Stimulated activated CD8-positive, alpha-beta memory T cell treated with anti-CD3 and anti-CD28 coated beads, Interleukin-4, amount 100 ng/mL, for 4 hours (primary cell): ENCODE measurements at places on chromosomes 5 and 9.
A peak's percentile ranks its signal among the peaks of the same experiment; 100 is the strongest.

DNA sequence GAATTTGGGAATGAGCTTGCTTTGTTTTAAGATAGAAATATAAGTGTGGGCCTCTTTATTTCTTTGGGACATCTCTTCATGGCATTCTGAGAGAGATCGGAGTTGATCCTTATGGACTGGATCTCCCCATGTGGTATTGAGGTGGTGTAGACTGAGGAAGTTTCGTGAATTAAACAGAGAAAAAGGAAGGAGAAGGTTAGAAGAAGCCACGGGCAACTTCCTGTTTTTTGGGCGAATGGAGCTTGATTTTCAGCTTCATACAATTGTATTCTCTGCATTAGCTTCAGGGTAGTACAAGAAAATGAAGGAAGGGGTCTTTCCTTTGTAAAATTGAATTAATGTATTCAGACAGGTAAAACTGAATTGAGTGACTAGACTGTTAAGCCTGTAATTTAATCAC lies 70.5 kb upstream of the HMHB1 start:
- no peak for DNase-seq

- peak; percentile 5 for DNase-seq
Measured at GRCh38 chr5:149852641-149853330, 91.8 kb downstream of the PDE6A start.

DNA sequence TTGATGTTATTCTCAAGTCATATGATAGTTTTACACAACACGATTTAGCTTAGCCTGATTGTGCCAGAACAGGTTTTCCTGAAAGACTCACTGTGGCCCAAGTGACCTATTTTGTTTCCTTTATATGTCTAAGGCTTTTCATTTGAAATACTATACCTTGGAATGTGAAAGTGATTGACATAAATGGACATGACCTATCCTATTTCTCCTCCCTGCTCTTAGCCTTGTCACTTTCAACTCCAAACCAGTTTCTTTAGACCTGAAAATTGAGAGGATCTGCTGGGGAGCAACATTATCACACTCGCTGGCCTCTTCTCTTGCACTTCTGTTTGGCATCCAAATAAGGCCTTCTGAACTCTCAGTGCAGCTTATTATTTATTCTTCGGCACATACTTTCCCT lies 496.8 kb downstream of the MAT2B start:
- no peak for DNase-seq

DNA sequence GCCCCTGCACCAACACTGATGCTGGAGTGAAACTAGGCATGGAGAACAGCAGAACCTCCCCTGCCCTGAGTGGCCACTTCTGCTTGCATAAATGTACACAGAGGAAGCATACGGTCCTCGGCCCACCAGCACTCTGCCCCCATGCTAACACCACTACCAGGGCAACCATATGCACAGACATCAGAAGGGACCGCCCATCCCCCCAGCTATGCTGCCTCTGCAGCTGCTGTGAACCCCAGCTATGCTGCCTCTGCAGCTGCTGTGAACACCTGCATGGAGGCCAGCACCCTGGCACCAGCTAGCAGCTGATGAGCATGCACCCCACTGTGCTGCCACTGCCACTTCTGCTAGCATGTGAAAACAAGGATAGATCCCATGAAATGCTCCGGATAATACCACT lies 250.3 kb downstream of the TUSC1 start:
- DNase-seq = no peak

DNA sequence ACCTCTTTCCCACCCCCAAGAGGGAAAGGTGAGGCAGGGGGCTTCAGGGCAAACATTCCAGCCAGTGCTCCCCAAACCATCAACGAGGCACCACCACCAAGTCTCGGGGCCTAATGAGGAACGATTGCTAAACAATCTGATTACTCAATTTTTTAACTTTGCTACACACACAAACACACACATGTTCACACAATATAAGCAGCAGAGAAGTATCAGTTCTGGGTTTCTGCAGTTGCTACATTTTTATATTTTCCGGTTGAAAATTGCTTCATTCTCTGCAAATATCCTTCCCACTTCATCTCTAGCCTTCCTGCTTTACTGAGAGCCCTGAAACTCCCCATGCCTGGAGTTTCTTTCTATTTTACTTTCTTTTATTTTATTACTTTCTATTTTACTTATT lies 60.2 kb downstream of the FEM1C start:
- no peak for DNase-seq

- no peak for DNase-seq
Measured at GRCh38 chr5:102809033-102809432, 53.9 kb downstream of the PAM start.

DNA sequence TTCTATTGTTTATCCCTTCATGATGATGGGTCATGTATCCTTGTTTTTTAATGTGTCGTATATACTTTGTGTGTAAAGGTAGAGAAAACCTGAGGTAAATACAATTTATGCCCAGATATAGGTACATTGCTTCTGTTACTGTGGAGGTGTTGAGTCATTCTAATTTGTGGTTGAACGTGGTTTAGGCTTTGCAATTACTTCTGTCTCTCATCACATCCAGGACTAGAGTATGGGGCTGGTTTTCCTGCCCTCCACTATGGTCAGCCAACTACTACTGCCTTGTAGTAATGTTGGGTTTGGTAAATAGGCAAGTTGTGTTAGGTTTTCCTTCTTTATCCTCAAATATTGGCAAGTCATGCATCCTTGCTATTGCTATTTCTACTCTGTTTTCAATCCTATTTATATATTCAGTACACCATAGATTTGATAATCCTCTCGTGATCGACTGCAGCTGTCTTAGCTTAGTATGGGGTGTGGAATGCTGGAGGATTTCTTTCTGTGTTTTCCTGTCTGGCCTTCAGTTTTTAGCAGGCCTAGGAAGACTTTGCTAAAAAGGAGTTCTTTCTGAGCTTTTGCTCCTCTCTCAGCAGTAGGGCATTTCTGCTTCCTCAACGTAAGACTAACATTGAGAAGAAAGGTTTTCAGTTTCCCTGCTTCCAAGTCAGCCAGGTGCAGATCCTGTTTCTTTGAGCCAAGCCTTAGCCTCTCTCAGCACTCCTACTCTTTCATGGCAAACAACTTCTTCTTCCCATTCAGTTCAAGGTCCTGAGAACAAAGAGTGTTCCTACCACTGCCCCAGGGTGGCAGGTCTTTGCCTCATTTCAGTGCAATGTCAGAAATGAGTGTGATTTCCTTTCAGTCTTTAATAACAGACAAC lies 844.4 kb upstream of the CDH18 start:
- DNase-seq = no peak
